Choroid plexus epithelial cell (primary cell): ENCODE measurements at places on chromosomes 4 and X.

DNA sequence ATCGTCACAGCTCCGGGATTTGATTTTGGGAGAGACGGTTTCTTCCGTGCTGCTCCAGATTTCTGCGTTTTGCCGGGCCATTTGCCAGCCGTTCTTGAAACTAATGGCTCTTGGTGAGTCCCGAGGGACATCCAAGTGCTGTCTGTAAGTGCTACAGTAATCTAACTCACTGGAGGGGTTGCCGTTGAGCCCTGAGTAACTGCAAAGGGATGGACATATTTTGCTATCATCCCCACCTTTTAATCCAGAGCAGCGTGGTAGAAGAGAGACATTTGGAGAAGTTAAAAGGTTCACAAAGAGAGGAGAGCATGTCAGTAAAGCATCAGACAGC is 88.9 kb upstream of the PDLIM3 start:
- DNase-seq, result no peak

- no peak for DNase-seq
These were observed 115.1 kb downstream of the SPANXA1 start for GRCh38 chrX:141469469-141469868.

DNA sequence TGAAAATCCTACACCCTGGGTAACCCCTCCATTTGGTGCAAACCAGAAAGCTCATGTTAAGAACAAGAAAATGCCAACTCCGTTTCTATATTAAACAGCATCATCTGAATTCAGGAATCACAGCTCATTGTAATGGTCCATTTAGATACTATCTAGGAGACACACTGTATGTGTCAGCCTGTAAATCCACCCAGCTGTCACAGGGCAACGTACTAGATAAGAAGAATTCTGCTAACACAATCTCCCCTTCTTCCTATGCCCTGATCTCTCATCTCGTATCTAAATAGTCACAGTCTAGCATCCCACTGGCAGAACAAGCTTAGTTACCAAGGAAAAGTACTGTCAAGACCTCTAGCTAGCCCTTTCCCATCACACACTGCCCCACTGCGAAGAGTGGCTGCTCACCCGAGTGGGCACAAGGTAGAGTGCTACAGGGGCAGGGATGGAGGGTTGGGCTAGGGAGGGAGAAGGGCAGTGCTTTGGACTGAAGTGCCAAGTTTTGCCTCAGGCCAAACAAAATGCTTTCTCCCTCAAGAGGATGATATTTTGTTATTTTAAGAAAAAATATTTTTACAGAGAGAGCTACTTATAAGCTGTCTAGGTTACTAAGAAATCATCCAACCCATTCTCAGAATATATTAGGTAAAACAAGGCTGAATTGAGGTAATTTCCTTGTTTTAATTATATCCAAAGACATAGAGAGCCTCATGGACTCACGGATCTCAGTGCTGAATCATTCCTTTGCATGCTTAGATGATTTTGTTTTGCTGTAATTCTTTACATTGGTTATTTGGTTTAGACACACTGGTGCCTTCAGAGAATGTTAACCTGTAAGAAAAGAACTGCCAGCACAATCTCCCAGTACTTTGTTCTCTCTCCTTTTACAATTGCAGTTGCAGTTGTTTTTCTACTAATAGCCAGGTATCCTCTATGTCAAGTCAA is 196.6 kb downstream of the PRDM5 start:
- no peak for DNase-seq

- no peak for DNase-seq
These were observed 35.1 kb upstream of the NPY2R start for GRCh38 chr4:155173371-155173770.

GRCh38 chr4:154807042-154807630 is 26.1 kb downstream of the RBM46 start:
- peak; percentile 70 for DNase-seq

DNA sequence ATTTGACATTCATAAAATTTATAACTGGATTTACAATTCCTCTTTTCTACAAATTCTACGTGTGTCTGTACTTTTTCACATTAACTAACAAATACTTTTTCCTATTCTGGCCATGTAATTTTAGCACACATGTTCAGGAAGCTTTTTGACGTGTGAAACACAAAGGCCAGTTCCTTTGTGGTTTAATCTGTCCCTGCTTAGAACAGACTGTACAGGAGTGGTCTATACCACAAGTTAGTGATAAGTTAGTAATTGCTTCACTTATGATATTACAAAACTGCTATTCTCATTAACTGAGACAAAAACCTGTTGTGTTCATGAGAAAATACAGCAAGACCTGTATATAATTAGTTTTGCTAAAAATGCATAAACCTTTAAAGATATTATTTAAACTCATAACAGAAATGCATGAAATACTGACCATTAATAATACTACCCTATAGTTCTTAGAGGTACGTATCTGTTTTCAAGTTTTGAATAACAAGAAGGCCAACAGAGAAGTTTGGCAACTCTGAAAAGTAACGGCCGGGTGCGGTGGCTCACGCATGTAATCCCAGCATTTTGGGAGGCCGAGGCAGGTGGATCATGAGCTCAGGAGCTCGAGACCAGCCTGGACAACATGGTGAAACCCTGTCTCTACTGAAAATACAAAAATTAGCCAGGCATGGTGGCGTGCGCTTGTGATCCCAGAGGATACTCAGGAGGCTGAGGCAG is 13.7 kb upstream of the AREG start:
- peak; percentile 99 for DNase-seq

GRCh38 chr4:39660045-39660444 is 21.4 kb upstream of the SMIM14 start:
- DNase-seq, result no peak

- no peak for DNase-seq
These were observed 95.5 kb upstream of the ATP6AP2 start for GRCh38 chrX:40485102-40485826.

- DNase-seq, result no peak
These were observed 89.1 kb downstream of the FNIP2 start for GRCh38 chr4:158857951-158858350.

GRCh38 chr4:27085396-27085795 is 224.8 kb downstream of the STIM2 start:
- DNase-seq, result no peak

DNA sequence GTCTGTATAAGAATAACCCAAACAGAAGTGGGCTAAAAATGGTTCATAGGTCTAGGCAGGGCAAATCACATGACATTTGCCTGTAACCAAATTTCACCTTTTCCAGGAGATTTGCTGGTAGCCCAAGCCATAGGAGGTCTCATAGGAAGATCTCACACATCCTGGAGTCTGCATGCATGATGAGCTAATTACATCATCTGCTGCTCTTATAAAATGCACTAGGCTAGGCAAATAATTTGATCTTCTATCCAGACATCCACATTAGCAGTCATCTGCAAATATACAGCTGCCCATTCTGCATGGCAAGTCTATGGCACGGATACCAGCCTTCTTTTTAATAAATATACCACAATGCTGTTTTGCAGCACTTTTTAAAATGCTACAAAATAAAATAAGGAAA is 87.2 kb downstream of the MAPK10 start:
- DNase-seq, result no peak

GRCh38 chr4:106695501-106696262 is 327.1 kb upstream of the GIMD1 start:
- DNase-seq, result no peak

GRCh38 chr4:139975830-139976272 is 178.1 kb downstream of the MAML3 start:
- peak; percentile 70 for DNase-seq

GRCh38 chrX:11421805-11422524 is 128.8 kb downstream of the AMELX start:
- DNase-seq, result no peak

DNA sequence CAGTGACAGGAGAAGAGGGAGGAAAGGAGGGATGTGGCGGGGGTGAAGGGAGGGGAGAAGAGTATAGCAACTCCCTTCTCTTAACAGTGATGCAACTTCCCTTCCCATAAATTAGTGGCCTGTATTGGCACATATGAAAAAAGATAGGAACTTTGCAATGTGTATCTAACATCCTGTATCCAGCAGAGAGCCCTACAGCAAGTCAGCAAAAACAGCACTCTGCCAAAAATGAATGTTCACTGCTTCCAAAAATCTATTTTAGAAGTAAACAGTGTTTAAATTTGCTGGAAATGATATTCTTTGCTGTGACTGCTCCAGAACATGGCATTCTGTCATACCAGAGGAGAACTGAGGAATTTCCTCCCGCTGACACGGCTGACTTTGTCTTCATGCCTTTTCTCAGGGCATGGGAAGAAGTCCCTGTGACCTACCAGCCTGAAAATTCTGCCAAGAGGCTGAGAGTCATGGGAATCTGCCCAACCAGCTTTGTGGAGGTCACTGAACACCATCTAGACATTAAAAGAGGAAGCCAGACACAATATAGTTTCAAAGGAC is 343.4 kb upstream of the RASGEF1B start:
- DNase-seq, result peak; percentile 8

GRCh38 chrX:38276089-38276488 is 51.2 kb downstream of the RPGR start:
- no peak for DNase-seq

GRCh38 chrX:12962041-12962504 is 12.8 kb upstream of the TMSB4X start:
- DNase-seq, result no peak

- no peak for DNase-seq
These were observed 49.4 kb downstream of the LEF1 start for GRCh38 chr4:108119199-108119800.

DNA sequence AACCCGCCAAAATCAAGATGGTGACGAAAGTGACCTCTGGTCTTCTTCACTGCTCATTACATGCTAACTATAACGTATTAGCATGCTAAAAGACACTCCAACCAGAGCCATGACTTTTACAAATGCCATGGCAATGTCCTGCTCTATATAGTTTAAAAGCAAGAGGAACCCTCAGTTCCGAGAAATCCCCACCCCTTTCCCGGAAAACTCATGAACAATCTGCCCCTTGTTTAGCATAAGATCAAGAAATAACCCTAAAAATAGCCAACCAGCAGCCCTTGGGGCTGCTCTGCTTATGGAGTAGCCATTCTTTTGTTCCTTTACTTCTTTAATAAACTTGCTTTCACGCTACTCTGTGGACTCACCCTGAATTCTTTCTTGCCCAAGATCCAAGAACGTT is 463.5 kb upstream of the FAM241A start:
- no peak for DNase-seq

GRCh38 chr4:166169111-166169510 is 296.1 kb downstream of the TLL1 start:
- DNase-seq, result peak; percentile 30

DNA sequence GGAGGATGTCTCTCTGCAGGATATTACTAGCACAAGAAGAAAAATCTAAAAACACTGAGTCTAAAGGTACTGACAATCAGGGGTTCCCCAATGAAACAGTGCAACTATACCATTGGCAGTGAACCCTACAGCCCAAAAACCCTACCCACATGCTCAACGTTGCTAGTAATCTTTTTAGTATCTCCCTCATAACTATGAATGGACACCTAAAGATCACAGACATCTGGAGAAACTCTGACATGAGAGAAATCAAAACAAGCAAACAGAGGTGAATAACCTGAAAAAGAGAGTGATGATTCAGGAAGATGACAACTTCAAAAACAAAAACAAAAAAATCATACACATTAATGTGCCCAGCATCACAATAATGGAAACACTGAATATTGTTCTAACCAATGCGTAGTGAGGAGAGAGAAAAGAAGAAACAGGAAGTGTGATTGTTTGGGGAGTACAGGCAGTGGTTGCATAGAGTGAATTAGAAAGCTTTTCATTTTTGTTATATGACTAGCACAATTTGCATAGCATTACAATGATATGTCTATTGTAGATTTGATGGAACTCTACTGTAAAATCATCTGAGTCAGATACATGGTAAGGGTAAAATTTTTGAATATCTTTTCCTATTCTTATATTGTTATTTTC is 78.9 kb upstream of the FMR1 start:
- no peak for DNase-seq

DNA sequence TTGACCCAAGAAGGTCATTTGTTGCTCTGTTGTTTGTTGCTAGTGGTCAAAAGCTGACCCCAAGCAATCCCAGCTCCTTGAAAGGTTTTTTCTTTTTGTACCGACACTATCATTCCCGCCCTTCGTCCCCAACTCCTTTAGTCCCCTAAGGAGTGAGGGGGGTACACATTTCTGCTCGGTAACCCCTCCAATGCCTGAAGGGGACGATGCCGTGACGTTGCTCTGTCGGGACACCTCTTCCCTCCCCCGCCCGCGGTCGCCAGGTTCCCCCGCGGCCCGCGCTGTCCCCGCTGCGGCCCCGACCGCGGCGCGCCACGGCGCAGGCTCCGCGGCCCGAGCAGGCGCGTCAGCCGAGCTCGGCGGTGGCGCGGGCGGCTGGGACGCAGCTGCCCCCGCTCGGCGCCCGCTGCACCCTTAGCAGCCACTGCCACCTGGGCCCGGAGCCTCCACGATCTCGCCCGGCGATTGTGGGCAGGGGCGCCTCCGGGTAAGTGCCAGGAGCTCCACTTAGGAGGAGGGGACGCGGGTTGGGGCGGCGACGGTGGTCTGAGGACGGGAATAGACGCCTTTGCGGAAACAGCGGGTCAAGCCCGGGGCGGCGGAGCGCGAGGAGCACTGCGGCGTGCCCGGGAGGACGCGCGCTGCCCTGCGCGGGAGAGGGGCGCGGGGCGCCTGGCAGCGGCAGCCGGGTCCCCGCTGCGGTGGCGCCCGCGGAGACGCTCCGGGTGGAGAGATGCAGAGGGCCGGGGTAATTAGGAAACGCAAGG is at the start of gene GLRB:
TSS of gene GLRB (plus strand) at position 340 of the 767 bp plus-strand sequence. CDS start 1,875 bp downstream, outside the sequence.
- DNase-seq, result peak; percentile 5

DNA sequence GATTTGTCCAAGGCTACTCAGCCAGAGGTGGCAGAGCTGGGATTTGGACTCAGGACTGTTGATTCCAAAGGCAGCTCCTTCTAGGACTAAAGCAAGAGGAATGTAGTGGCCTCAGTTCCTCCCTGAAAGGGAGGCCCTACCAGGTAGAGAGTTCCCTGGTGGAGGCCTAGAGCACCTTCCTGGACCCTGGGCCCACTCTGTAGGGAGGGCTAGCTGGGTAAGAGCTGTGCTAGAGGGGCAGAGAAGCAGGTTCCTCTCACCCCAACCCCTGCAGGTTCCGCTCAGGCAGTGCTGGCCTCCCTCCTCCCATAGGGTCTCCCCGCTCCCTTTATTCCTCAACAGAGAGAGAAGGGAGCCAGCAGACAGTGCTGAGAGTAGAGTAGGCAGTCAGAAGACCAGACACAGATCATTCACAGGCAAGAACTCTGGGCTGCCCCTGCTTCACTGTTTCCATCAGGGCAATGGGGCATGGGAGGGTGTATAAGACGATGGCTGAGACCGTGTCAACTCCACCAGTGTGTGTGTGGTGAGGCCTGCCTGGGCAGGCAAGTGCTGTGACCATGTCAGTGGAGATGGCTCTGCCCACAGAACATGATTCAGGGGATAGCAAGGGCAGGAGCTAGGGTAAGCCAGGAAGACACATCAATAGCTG is 12.4 kb upstream of the PJA1 start:
- DNase-seq, result no peak
